ENCODE measurements at places on chromosomes 4 and X.

DNA sequence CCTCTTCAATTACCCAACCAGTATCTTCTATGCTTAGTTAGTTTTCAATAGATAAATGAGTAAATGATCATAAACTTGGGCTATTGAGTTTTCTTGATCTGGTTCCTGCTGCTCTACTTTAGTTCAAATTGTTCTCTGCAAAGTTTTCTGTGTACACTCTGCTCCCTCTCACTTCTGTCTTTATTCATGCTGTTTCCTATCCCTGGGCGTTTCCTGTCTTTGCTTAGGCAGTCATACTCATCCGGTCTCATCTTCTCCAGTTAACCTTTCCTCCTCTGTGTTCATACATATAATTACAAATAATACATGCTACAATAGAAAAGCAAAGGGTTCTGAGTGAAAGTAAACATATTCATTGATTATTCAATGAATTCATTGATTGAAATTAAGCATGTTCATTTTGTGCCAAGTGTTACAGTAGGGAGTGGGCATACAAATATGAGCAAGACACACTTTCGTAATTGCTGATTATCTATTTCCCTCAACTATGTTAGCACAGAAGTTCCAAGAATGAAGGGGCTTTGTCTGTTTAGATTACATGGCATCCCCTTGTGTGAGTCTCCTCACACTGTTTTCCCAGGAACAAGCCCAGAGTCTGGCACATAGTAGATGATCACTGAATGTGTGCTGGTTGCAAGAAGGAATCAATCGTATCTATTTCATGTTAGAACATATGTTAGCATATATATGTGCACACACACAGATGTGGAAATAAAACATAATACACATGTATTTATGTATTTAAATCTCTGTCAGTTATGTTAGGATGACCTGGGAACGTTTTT is 1.1 kb downstream of the RAB39B start:
- DNase-seq: no peak

GRCh38 chr4:180635281-180635680 is 1607.9 kb upstream of the TENM3 start:
- DNase-seq: no peak

DNA sequence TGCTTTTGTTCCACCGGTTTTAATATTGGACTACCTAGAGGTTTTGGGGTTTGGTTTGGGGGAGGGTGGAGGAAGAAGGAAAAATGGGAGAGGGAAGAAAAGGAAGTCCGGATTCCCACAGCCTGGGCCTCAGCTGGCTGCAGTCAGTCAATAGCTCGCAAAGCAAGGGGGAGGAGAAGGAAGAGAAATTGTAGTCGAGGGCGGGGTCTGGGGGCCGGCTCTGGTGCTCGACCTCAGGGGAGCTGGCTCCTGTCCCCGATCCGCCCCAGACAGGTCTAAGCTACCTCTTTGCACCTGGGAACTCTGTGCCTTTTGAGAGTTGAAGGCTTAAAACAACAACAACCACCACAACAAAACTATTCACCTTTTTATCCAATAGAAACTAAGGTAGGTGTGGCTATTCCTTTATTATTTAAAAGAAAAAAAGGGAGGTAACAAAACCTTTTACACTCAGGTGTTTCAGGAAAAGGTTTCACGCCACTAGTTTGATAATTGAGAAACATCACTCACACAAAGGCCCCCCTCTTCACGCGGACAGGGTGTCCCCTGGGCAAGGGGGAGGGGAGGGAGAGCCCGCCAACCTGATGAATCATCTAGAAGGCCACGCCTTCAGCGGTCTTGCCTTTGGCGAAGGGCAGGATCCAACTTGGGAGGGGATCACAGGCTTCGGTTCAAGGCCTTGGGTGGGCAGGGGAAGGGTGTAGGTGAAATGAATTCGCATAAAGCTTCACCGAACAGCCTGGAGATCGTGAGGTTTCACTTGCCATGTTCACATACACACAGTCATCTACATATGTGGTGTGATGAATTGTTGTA is 1.6 kb upstream of the LNX1 start:
- DNase-seq: no peak

DNA sequence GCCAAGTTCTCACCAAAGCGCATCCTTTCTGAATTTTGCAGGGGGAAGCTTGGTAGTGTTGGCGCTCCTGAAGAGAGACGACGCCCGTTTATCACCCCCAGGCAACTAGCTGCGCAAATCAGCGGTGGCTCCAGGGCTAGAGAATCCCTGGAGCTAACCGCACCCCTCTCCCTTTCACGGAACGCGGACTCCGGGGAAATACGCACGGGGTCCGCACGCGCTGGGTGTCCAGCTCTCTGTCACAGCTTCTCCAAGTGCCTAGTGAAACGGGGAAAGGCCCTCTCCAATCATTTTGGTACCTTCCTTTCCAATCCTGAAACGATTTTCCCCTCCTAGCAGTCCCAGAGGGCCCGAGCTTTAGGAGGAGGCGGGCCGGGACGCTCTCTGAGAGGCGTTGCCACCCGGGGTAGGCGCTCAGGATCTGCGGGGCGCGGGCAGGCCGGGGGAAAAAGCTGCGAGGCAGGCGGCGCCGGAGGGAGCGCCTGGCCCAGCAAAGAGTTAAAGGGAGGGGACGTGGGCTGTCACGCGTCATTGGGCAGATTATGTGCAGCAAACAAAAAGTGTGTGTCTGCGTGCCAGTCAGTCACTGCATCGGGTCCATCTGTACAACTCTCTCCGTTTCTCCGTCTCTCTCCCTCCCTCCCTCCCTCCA is at the start of gene PRDM8:
Gene PRDM8, plus strand, starts transcription at position 582 of the 652 bp plus-strand sequence. CDS start 2,578 bp downstream, outside the sequence.
- no peak for DNase-seq

- no peak for DNase-seq
Observed at GRCh38 chr4:83285055-83285407, 433 bp upstream of the COQ2 start.

DNA sequence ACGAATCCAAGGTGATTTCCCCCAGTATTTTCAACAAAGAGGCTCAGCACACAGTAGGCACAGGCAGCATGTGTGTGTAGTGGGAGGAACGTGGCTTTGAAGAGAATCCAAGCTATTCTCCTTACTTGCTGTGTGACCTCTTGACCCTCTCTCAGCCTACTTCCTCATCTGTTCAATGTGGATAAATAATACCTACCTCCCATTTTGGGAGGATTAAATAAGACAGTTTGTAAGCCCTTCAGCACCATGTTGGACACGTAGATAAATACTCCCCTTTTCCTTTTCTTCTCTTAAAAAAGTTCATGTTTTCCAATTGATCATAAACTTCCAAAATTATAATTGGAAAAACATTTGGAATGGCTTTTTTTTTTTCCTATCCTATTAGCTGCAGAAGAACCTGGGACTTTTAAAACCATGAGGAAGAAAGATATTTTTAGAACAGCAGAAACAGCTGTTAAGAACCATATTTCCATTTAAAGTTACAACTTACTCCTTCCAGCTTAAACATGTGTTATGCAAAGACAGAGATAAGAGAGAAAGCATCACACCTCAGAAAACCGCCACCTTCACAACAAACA is 56.1 kb upstream of the TMEM131L start:
- DNase-seq: no peak

- no peak for DNase-seq
Observed at GRCh38 chrX:39828971-39829370, 268.8 kb downstream of the BCOR start.

GRCh38 chrX:129115104-129115503 is 408.2 kb downstream of the SMARCA1 start:
- DNase-seq: no peak

DNA sequence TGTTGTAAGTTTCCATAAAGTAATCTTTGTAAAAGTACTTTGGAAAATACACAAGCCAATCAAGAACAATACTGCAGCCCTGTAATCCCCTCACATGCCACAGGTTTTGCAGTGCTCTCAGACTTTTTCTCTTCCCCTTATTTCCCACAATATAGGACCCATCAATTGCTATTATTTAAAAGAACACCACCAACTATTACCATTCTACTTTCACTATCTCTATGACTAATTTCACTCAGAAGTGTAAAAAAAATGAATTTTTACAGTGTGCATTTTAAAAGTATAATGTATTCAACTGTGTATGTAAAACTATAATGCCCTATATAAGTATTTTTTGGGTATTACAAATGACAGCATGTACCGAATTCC is 1.7 kb downstream of the ATP8A1 start:
- no peak for DNase-seq

GRCh38 chr4:138867404-138867803 is 148.2 kb upstream of the NOCT start:
- DNase-seq: no peak

- no peak for DNase-seq
Observed at GRCh38 chr4:185723631-185724260, 88.2 kb downstream of the SORBS2 start.

DNA sequence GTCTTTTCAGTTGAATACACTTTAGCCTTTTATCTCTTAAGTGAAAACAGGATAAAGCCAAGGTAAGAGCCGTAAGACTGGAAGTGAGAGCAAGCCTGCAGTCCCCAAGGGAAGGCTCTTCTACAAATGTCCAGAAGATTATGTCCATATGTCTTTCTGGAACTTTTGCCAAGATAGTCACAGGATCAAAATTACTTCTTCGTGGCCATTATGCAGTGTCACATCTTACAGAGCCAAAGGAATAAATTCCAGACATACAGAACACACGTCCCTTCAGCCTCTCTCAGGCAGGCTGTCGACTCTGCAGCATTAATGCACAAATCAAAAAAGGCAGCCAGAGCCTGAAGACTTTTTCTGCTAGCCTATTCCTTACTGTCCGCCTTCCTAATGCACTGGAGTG is 10.9 kb upstream of the GATB start:
- DNase-seq: no peak

- no peak for DNase-seq
Observed at GRCh38 chr4:16765546-16765945, 132.9 kb downstream of the LDB2 start.

DNA sequence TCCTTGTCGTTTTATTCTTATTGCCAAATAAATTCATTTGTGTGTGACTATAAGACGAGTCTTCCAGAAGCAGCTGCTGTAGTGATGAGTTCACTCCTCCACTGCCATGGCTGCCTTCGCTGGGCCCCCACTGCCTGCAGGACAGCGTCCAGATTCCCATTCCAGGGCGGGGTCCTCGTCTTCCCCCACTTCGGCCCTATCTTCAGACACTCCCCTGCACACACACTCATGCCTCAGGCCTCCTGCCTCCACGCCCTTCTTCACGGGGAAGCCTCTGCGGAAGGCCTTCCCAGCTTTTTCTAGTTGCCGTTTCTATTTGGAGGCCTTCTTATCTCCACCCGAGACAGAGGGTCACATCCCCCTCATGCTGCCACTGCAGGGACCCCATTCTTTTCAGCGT is 80.4 kb downstream of the SHROOM2 start:
- DNase-seq: no peak

GRCh38 chr4:75557696-75558095 is 1.8 kb downstream of the ODAPH start:
- no peak for DNase-seq

- no peak for DNase-seq
Observed at GRCh38 chr4:15344041-15344440, 83.8 kb upstream of the C1QTNF7 start.

- DNase-seq: no peak
Observed at GRCh38 chr4:123600987-123601904, 204.7 kb downstream of the SPRY1 start.

DNA sequence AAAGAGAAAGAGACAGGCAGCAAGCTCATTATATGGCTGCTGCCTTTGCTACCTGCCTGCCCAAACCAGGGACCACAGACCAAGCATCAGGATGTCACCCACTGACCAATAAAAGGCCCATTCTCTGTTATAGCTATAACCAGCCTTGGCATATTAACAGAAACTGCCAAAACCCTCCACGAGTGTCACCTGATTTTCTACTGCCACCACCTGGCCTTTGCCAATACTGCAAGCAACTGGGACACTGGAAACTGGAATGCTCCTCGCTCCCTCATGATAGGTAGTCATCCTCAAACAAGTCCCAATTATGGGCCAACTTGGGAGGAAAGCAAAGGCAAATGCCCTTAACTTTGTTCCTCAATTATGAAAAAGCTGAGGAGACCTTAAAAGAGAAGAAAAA is 76.0 kb downstream of the SPIN4 start:
- no peak for DNase-seq

- no peak for DNase-seq
Observed at GRCh38 chr4:172009446-172010230, 196.4 kb downstream of the GALNTL6 start.

- DNase-seq: no peak
Observed at GRCh38 chr4:187362937-187363857, 632.4 kb upstream of the ZFP42 start.

DNA sequence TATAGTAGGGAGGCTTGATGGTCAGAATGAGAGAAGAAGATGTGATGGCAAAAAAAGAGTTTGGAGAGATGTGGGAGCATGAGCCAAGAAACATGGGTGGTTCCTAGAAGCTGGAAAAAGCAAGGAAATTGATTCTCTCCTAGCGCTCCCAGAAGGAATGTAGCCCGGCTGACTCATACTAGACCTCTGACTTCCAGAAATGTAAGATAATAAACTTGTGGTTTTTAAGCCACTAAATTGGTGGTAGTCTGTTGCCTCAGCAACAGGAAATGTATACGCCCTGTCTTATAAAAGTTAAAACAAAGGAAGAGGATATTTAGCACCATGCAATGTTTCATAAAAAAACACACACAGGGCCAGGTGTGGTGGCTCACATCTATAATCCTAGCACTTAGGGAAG is 182.7 kb upstream of the PCDH7 start:
- DNase-seq: no peak

- no peak for DNase-seq
Observed at GRCh38 chrX:133085785-133086184, 11.1 kb downstream of the USP26 start.

GRCh38 chr4:141403782-141404181 is 183.1 kb downstream of the ZNF330 start:
- DNase-seq: no peak

DNA sequence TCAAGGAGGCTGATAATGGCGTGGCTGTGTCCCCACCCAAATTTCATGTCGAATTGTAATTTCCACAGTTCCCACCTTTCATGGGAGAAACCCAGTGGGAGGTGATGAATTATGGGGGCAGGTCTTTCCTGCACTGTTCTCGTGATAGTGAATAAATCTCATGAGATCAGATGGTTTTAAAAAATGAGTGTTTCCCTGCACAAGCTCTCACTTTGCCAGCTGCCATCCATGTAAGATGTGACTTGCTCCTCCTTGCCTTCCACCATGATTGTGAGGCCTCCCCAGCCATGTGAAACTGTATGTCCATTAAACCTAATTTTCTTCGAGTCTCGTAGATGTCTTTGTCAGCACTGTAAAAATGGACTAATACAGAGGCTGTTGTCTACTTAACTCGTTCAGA is 488.3 kb downstream of the SPRY1 start:
- no peak for DNase-seq

DNA sequence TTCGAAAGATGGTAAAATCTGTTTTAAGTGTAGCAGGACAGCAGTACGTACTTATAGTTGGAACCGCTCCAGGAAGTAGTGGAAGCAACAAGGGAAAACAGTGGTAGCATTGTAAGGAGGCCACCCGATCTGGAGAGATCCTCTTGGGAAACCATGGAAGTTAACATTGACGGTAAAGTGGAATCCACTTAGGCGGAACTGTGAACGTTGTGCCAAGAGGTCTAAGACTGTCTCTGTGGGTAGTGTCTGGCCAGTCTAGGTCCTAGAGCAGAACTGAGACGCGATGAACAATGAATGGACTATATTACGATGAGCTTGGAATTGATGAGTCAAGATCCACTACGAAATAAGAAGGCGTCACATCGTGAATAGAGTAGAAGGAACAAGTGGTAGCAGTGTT is 124.0 kb downstream of the TENM3 start:
- DNase-seq: no peak

- DNase-seq: no peak
Observed at GRCh38 chr4:1030559-1030958, 19.1 kb downstream of the FGFRL1 start.

Data from stimulated activated CD4-positive, alpha-beta T cell treated with anti-CD3 and anti-CD28 coated beads, Interleukin-1b, Interleukin-23, amount 100 ng/mL, for 24 hours (primary cell).